A549 treated with DMSO at 1 μM for 4 hours (cell line): ENCODE measurements at places on chromosomes 5 and 9. TPM values are rescaled to one million over a fixed set of nuclear protein-coding genes. Genes with fewer than 3 reads are reported as not detected.

Gene NINJ1
- 75.7 to 99.9 TPM (median 82.3 TPM) in 5 replicates for total RNA-seq

Gene NSG2
- total RNA-seq, result 0.05 TPM in 1 of 5 replicates, not detected in the others

Gene FGD3
- 0.11 to 0.41 TPM (median 0.23 TPM) in 5 replicates for total RNA-seq

Gene WWC1
- total RNA-seq, result 77.3 to 112 TPM (median 95.8 TPM) in 5 replicates

Gene PLAC8L1
- 0.42 to 0.57 TPM (median 0.49 TPM) in 3 of 5 replicates, not detected in the others for total RNA-seq

Gene CCL19
- not detected in 5 replicates for total RNA-seq

Gene AJM1
- total RNA-seq, result 3.2 to 4.8 TPM (median 3.8 TPM) in 5 replicates

Gene TXNDC8
- not detected in 5 replicates for total RNA-seq

Gene PCDHA1
- total RNA-seq, result 0.10 to 0.19 TPM (median 0.16 TPM) in 5 replicates

Gene SNX24
- total RNA-seq, result 19.8 to 23.9 TPM (median 22.1 TPM) in 5 replicates

Gene MOB3B
- 6.9 to 9.4 TPM (median 7.9 TPM) in 5 replicates for total RNA-seq
